ENCODE measurements at places on chromosomes 4 and X.

- no peak for DNase-seq
These were observed 91.5 kb upstream of the DHX15 start for GRCh38 chr4:24675721-24676389.

- DNase-seq, result no peak
These were observed 158.2 kb upstream of the MAP3K15 start for GRCh38 chrX:19673375-19674040.

GRCh38 chrX:23434356-23434884, 99.8 kb downstream of the PTCHD1 start:
- no peak for DNase-seq

DNA sequence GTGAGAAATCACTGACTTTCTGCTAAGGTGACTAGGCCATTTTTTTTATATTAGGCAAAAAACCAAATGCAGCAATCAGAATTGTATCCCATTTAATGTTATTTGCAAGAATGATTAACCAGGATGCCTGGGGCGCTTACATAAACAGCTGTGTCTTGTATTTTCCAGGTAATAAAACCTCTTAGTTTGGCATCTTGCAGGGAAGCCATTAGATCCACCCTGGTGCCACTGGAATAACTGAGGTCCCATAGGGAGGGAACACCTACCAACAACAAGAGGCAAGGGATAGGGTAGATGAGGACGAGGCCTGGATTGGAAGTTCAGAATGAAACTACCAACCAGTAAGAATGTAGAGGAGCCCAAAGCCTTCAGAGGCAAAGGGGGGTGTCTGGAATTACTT, 288.3 kb downstream of the ARHGAP24 start:
- no peak for DNase-seq

DNA sequence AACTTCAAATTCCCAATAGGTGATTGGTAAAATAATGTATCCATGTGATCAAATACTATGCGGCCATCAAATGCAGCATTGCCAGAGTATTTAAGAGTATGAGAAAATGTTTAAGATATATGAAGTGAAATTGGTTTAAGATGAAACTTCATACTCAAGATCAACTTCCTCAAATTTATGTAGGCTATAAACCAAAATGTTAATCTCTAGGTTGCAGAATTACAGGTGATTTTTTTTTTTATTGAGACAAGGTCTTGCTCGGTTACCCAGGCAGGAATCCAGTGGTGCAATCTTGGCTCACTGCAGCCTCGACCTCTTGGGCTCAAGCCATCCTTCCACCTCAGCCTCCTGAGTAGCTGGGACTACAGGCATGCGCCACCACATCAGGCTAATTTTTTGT, 25.3 kb downstream of the ACSL4 start:
- DNase-seq, result no peak

- no peak for DNase-seq
These were observed 7.9 kb downstream of the DSPP start for GRCh38 chr4:87616268-87616667.

DNA sequence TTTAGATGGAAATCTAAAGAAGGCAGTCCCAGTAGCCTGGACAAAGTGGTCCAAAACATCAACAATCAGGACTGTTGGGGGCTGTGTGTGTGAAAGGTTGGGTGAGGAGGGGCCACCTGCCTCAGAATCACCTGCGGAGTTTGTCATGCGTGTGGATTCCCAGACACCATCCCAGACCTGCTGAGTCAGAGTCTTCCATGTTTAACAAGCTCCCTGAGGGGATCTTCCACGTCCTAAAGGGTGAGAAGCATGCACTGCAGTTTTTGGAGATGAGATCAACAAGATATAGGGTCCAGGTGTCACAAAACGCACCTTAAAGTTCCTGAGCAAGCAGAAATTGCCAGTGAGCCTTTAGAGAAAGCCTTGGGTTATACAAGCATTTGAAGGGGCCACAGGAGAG, 207.0 kb upstream of the FAM9B start:
- no peak for DNase-seq

DNA sequence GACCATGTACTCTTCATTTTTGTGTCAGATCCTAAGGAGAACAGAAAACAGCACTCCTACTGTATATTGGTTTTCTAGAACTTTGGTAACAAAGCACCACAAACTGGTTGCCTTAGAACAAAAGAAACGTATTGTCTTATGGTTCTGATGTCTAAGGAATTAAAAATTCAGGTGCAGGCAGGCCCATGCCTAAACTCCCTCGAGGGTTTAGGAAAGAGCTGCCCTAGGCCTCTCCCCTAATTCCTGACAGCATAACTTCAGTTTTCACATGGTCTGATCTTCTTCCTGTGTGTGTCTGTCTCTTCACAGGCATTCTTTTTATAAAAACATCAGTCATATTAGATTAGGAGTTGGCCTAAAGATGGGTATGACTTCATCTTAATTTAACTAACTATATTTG, 1093.6 kb downstream of the TECRL start:
- no peak for DNase-seq

- peak; percentile 91 for DNase-seq
These were observed 26.3 kb downstream of the RTL5 start for GRCh38 chrX:72105436-72105835.

DNA sequence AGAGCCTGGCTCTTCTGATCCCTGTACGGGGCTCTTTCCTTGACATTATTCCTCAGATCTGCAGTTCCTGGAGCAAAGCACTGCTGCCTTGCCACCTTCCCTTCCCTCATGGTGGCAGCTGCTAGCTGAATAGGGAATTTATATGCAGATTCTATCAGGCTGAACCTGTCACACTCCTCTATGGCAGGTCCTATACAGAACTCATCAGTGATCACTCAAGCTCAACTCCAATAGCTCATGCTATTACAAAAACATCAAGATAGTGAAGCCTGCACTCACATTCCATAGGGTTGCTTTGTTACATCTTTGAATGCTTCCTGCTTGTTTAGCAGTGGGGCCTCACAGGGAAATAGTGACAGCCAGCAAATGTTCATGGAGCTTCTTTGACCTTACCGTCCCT, 71.7 kb downstream of the SLC2A9 start:
- DNase-seq, result no peak

GRCh38 chr4:1582227-1582626, 101.9 kb downstream of the FAM53A start:
- DNase-seq, result peak; percentile 40

DNA sequence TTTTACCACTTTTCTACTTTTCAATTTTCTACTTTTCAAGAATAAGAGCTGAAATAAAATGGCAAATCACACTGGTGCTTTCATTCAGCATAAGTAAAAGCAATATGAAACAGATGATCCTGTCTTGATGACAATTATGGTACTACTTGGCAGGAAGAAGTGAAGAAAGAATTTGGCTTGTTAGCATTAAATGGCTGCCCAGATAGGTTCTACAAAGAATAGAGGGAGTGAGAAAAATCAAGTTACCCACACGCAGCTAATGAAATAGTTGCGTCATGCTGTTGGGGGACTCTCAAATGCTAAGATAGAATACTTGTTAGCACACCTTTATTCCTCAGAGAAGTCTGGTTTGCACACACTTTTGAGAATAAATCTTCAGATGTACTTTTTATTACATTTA, 12.5 kb upstream of the LCORL start:
- DNase-seq, result no peak

- DNase-seq, result no peak
These were observed 24.4 kb downstream of the CDKL2 start for GRCh38 chr4:75605928-75606327.

DNA sequence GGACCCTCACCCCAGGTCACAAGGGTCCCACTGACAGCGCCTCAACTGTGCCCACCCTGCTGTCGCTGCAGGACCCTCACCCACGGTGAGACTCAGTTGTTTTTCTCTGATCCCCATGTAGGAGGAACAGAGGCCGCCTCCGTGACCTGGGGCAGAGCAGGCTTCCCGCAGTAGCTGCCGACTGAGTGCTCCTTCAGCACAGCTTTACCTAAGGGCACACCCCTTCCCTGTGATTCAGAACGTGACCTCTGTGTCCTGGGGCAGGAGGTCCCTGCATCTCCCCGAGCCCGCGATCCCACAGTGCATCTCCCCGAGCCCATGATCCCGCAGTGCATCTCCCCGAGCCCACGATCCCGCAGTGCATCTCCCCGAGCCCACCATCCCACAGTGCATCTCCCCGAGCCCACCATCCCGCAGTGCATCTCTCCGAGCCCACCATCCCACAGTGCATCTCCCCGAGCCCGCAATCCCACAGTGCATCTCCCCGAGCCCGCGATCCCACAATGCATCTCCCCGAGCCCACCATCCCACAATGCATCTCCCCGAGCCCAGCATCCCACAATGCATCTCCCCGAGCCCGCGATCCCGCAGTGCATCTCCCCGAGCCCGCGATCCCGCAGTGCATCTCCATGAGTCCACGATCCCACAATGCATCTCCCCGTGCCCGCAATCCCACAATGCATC, 23.6 kb downstream of the PPP2R3B start:
- no peak for DNase-seq

DNA sequence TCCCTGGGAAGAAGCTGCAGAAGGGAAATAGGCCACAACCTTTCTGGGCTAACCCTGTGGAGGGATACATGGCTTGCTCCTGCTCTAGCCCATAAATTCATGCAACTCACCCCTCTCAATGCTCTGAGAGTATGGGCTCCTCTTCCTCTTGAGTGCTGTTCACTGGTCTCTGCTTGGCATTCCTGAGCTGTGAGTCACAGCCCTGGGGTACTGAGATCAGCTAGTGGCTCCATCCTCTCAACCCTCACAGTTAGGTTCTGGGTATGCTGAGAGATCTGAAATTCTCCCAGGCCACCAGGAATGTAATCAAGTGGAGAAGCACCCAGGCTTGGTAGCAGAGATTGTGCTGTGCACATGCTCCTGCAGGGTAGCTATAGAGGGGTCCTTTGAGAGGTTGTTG, 60.6 kb upstream of the SPANXN2 start:
- DNase-seq, result no peak

DNA sequence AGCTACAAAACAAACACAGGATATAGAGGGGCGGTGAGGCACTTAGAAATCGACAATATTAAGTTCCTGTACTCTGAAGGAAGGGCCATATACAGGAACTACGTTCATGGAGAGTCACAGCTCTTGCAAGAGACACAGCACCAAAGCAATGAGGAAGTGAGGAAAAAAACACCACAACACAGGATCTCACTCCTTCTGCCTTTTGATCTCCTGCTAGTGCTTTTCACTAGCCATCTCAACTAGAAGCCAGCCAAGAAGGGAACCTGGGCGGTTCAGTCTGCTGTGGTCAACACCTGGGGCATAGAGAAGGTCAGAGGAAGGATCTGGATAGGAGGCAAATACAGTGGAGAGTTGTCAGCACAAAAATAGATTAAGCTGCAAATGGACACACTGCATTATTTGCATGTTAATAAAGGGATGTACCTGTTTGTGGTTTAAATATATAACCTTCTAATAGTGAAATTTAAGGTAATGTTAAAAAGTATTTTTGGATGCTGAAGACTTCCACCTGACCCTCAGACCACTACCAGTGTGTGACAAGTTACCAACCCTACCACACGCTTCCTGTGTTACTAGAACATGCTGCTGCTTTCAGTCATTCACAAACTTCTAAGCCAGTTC, 104.6 kb downstream of the DTHD1 start:
- peak; percentile 79 for DNase-seq

DNA sequence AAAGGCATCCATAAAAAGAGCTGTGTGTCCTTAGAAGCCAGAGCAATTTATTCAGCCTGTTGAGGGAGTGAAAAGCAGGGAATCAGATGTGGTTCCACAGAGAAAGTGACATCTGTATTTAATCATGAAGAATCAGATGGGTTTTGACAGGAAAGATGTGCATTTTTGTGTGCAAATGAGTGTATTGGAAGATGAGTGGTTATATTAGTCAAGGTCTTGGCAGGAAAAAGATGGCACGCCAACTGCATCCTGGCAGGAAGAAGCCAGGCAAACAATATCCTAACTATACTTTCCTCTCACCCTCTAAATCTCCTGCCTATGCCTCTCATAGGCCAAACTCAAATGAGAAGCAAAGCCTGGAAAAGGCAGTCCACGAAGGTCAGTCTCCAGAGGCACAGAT, 59.1 kb downstream of the SCFD2 start:
- no peak for DNase-seq

DNA sequence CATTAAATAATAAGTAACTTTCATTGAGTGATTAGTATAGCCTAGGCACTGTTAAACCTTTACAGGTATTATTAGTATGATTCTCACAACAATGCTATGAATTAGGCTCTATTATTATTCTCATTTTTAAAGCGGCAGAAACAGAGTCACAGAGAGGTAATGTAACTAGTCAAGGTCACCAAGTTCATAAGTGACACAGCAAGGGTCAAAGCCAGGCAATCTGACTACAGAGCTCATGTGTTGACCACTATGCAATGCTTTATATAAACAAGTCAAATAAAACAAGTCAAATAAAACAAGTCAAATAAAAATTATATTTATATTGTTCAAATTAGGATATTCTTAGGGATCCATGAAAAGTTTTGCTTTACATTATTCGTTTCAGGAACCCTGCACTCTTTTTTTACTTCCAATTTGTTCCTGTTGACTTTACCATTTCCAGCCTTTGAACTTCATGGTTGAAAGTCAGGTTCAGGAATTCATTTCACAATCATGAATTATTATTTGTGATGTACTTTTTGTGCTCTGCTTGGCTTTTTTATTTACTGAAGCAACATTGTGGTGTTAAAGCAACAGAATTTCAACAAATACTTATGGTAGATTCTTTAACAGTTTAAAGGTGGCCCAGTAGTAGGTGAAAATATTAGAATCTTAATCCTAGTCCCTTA, 18.0 kb upstream of the ZC4H2 start:
- DNase-seq, result no peak

- DNase-seq, result no peak
These were observed 18.4 kb downstream of the ZNF827 start for GRCh38 chr4:145920205-145920604.

DNA sequence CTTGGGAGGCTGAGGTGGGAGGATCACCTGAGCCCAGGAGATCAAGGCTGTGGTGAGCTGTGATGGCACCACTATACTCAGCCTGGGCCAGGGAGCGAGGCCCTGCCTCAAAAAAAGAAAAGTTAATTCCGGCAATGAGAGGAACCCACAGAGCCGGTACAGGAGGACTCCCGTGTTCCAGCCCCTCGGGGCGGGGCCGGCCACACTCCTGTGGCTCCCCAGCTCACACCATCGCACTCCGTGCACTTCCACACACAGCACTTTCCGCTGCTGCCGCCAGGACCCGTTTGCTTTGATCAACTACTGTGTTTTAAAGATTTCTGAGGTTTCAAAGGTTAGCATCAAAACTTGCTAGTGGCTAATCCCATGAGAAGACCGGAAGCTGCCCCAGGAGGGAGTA, 171.7 kb downstream of the AFAP1 start:
- DNase-seq, result no peak

- DNase-seq, result no peak
These were observed 435.8 kb downstream of the MAGEB5 start for GRCh38 chrX:26651755-26652154.

- no peak for DNase-seq
These were observed 16.3 kb upstream of the ESX1 start for GRCh38 chrX:104270916-104271512.

- DNase-seq, result no peak
These were observed 188.5 kb upstream of the FTHL17 start for GRCh38 chrX:31260351-31260750.

DNA sequence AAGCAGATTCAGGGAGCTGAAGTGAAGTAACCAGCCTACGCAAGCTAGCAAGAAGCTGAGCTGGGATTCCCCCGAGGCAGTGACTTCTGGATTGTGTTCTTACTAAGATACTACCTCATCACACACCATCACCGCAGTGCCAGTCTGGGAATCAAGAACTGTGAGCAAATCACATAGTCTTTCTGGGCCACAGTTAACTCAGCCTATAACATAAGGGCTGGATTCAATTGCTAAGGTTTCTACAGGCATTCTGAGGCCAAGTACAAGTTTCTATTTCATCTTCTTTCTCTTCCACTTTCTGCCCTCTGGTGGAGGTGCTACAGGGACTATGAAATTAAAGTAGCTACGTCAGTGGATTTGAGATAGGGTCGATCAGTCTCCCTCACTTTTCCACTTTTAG, 1.4 kb upstream of the CORIN start:
- peak; percentile 60 for DNase-seq

All from CD4-positive, alpha-beta memory T cell (primary cell).